ENCODE measurements at places on chromosomes 2 and 18. TPM values are rescaled to one million over a fixed set of nuclear protein-coding genes. Genes with fewer than 3 reads are reported as not detected.

- DNase-seq, result no peak
- no peak overlapping the region for H3K27ac ChIP-seq
- H3K27me3 ChIP-seq, result no peaks in the 10 kb centered on the region
- H3K36me3 ChIP-seq, result peaks cover 2% of the 10 kb centered on the region
- no peak overlapping the region for H3K4me3 ChIP-seq
These were observed 1.7 kb downstream of the METTL4 start for GRCh38 chr18:2569338-2570207.

REG1B gene
- polyA plus RNA-seq, result not detected

SPP2 gene
- not detected for polyA plus RNA-seq

- H3K27me3 ChIP-seq, result no peaks in the 10 kb centered on the region
- peak; percentile 22 for DNase-seq
- no peak within 1 kb of the TSS for H3K27ac ChIP-seq
- H3K4me1 ChIP-seq, result peaks cover 9% of the 10 kb centered on the region
- no peaks in the 10 kb centered on the region for H3K36me3 ChIP-seq
- H3K4me3 ChIP-seq, result no peak within 1 kb of the TSS
These were observed at the start of gene PTH2R for GRCh38 chr2:208406474-208407451. TSS of gene PTH2R (plus strand) at chr2:208406792. CDS start at chr2:208407044, 252 bp downstream.

SPATA3 gene
- not detected for polyA plus RNA-seq

DNA sequence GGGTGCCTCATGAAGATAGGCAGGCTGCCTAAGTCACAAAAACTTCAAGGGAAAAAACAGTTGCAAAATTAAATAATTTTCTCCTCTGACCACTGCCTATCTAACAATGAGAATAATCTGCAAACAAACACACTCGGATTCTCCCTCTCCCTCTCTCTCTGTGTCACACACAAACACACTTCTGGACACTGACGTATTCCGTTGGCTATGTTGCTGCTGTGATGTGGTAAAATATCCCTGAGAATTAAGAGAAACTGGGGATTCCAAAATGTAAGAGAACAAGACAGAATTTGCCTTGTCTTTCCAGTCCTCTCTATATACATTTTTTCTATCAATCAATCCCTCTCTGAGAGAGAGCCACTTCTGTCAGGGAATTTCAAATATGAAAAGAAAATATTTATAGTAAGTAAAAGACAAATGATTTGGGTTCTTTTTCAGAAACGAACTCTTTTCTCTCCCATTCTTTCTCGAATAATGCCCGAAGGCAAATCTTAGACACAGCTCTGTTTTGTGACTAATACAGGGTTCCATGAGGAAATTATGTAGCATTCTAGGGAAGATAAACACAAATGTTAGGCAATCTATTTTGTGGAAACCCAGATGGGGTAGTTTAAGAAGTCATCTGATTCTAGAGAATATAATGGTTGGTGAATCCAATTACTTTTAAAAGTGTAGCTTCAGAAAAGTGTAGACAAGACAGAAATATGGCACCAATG, 310.3 kb upstream of the CYP26B1 start:
- no peak overlapping the region for H3K27ac ChIP-seq
- no peaks in the 10 kb centered on the region for H3K27me3 ChIP-seq
- no peak for DNase-seq
- H3K36me3 ChIP-seq, result no peaks in the 10 kb centered on the region
- no peaks in the 10 kb centered on the region for H3K4me1 ChIP-seq

DNA sequence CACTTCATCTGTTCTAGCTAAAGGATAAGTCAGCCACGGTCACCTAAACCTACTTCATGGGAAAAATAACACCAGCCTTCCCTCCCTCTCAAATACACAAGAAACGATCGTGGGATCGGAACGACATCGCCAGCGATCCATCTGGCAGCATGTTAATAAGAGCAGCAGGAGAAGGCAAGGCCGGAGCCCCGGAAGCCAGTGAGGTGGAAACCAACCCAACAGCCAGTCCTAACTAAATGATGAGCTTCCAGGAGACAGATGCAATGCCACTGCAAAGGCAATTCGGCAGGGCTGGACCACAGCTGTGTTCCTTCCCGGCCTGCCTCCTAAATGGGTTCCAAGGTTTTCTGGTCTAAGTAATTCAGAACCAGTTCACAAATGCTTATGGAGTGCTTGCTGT, 117.5 kb downstream of the TMEM163 start:
- no peak overlapping the region for H3K4me3 ChIP-seq
- DNase-seq, result no peak
- H3K4me1 ChIP-seq, result no peaks in the 10 kb centered on the region
- H3K36me3 ChIP-seq, result no peaks in the 10 kb centered on the region

- no peak overlapping the region for H3K27ac ChIP-seq
- no peaks in the 10 kb centered on the region for H3K36me3 ChIP-seq
- no peak for DNase-seq
- no peaks in the 10 kb centered on the region for H3K4me1 ChIP-seq
- H3K27me3 ChIP-seq, result no peaks in the 10 kb centered on the region
These were observed 1672.4 kb upstream of the LRRTM1 start for GRCh38 chr2:81976998-81977397.

GKN1 gene
- not detected for polyA plus RNA-seq

COL4A3 gene
- polyA plus RNA-seq, result 33.4 TPM

- peaks cover 5% of the 10 kb centered on the region for H3K36me3 ChIP-seq
- no peak overlapping the region for H3K27ac ChIP-seq
- peaks cover 19% of the 10 kb centered on the region for H3K4me1 ChIP-seq
These were observed 4.3 kb downstream of the SRBD1 start for GRCh38 chr2:45606796-45607195.

DNA sequence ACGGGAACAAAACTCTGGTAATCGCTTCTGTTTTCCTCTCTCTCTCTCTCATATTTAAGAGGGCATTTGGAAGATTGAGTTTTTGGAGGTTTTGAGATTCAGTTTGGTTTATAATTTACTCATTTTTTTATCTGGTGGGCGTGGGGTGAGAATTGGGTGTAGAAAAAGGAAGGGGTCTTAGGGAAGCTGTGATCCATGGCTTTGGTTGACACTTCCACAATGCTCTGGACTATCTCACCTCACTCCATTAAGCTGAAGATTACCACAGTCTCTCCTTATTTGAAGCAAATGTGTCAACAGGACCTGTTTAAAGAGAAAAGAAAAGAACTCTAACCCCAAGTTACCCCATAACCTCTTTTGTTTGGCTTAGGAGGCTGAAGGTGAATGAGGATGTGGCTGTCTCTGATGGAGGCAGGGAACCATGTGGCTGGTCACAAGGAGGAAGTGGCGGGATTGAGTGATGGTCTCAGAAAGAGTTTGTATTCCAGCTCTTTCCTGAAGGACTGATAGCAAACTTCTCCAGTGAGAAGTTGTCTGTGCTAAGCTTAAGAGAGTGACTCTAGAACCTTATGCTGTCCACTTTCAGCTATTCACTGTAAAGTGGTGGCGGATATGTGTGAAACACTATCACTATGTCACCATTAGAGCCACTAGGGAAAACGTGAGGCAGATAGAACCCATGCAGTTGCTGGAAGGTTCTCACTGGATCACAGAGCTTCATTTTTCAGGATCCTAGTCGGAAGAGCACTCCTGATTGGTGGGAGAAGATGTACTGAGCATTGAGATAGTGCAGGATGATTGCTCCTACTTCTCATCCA, 934 bp downstream of the ZNF804A start:
- peaks cover 14% of the 10 kb centered on the region for H3K27me3 ChIP-seq
- peak; percentile 10 for DNase-seq
- H3K4me3 ChIP-seq, result peak overlapping the region; percentile 48
- peak overlapping the region; percentile 14 for H3K27ac ChIP-seq
- H3K36me3 ChIP-seq, result no peaks in the 10 kb centered on the region
- H3K4me1 ChIP-seq, result peaks cover 26% of the 10 kb centered on the region

DNA sequence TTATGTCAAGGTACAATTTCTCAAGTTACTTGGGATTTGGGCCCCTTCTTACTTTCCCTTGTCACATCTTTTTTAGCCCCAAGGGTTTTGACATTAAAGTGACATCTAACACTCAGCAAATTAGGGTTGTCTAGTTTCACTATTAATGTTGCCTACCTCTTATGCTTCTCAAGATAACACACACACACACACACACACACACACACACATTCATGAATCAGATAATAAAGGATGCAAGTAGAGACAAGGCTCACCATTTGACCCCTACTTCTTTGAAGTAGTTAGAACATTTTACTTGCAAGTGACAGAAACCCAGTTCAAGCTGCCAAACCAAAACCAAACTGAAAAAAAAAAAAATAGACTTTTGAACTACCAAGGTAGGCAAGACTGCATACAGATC, 138.8 kb downstream of the TRIB2 start:
- DNase-seq, result no peak
- no peak overlapping the region for H3K4me3 ChIP-seq
- no peaks in the 10 kb centered on the region for H3K36me3 ChIP-seq
- no peaks in the 10 kb centered on the region for H3K27me3 ChIP-seq

CENPA gene
- 0.10 TPM for polyA plus RNA-seq

GRCh38 chr2:40213071-40213470, 238.8 kb downstream of the SLC8A1 start:
- H3K27me3 ChIP-seq, result no peaks in the 10 kb centered on the region
- no peaks in the 10 kb centered on the region for H3K4me1 ChIP-seq
- no peaks in the 10 kb centered on the region for H3K36me3 ChIP-seq
- DNase-seq, result no peak
- H3K27ac ChIP-seq, result no peak overlapping the region

GRCh38 chr18:29726646-29727045, 1315.9 kb downstream of the DSC3 start:
- DNase-seq, result no peak
- no peaks in the 10 kb centered on the region for H3K4me1 ChIP-seq
- no peaks in the 10 kb centered on the region for H3K36me3 ChIP-seq
- no peak overlapping the region for H3K27ac ChIP-seq
- no peaks in the 10 kb centered on the region for H3K27me3 ChIP-seq
- H3K4me3 ChIP-seq, result no peak overlapping the region

AGXT gene
- polyA plus RNA-seq, result not detected

TMEM169 gene
- 0.75 TPM for polyA plus RNA-seq

DNA sequence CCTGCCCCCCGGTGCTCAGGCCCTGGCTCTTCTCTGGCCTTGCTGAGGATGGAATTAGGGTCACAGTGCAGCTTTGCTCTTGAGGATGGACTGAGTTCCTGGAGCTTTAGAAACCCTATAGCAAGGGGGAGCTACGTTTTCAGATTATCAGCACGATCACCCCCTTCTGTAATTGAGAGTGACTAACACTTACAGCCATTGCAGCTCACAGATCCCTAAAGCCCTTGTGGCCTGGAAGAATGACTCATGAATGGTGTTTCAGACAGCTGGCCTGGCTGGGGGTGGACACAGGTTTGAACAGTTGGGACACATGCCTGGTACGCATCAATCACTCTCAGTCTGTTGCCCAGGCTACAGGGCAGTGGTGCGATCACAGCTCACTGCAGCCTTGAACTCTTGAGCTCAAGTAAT, 79.7 kb upstream of the IGFBP5 start:
- H3K4me3 ChIP-seq, result no peak overlapping the region
- no peaks in the 10 kb centered on the region for H3K36me3 ChIP-seq
- H3K4me1 ChIP-seq, result no peaks in the 10 kb centered on the region
- H3K27ac ChIP-seq, result no peak overlapping the region

DNA sequence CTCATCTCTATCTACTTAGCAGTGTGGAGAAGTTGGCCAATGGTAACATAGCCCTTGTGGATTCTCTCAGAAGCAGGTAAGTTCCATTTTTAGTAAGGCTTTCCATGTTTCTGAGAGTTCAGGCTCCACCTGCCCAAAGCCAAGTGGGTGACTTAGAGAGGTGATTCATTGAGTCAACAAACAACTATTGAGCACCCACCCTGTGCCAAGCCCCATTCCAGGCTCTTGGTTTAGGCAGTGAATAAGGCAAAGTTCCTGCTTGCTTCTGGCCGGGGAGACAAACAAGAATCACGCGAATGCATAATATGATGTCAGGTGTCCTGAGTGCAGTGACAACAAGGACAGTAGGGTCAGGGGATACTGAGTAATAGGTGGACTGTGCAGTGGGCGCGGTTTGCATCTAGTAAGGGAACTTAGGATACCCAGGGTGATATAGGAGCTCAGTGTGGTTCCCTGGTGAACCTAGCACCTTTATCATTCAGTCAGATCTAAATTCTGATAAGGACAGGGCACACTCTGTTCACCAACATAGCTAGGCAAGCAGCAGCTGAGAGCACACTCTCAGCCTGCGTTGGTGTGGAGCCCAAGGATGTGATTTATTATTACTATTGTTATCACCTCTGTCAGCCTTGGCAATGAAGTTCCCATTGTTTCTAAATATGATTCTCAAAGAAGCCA, 31.7 kb upstream of the KCTD1 start:
- H3K4me3 ChIP-seq, result no peak overlapping the region
- no peak overlapping the region for H3K27ac ChIP-seq
- H3K27me3 ChIP-seq, result peaks cover 10% of the 10 kb centered on the region
- H3K36me3 ChIP-seq, result no peaks in the 10 kb centered on the region
- H3K4me1 ChIP-seq, result peaks cover 7% of the 10 kb centered on the region

GRCh38 chr18:3248658-3249359, 1.2 kb downstream of the MYL12A start:
- peak overlapping the region; percentile 93 for H3K4me3 ChIP-seq
- no peaks in the 10 kb centered on the region for H3K27me3 ChIP-seq
- H3K27ac ChIP-seq, result peak overlapping the region; percentile 94
- peaks cover 48% of the 10 kb centered on the region for H3K4me1 ChIP-seq
- peak; percentile 48 for DNase-seq
- peaks cover 20% of the 10 kb centered on the region for H3K36me3 ChIP-seq

DNA sequence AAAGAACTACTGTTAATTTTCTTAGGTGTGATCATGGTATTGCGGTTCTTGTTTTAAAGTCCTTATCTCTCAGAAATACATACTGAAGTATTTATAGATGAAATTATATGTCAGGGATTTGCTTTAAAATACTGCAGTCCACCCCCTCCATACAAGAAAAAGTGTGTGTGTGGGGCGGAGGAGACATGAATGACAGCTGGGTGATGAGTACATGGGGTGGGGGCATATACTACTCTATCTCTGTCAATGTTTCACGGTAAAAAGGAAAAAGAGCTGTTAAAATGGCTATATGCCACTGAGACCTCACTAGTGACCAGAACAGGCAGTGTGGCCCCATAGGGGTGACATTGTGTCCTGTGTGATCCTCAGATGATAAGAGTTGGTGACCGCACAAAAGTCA, 54.1 kb downstream of the SPRED2 start:
- no peak for DNase-seq
- peaks cover 23% of the 10 kb centered on the region for H3K27me3 ChIP-seq
- no peaks in the 10 kb centered on the region for H3K36me3 ChIP-seq

DNA sequence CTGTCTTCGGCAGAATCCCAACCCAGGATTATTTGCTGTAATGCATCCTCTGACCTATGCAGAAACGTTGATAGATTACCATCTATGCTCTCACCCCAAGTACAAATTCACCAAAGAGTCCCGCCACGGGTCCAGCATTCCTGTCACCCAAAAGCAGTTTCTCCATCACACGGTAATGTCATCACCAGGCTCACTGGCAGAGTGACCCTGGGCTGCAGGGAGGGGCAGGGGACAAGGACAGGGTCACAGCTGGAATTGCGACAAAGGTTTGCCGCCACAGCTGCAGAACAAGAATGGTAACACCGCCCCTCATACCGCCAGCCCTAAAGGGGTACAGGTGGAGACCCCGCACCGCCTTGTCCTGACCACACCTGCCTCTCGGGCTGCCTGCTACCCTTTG, 40.8 kb upstream of the TMEM177 start:
- no peaks in the 10 kb centered on the region for H3K36me3 ChIP-seq
- no peak overlapping the region for H3K27ac ChIP-seq
- no peak for DNase-seq
- no peaks in the 10 kb centered on the region for H3K27me3 ChIP-seq
- H3K4me3 ChIP-seq, result no peak overlapping the region

BMP10 gene
- not detected for polyA plus RNA-seq

PMAIP1 gene
- 150 TPM for polyA plus RNA-seq

Data from B cell (primary cell).